NCI-H774 (cell line): ENCODE measurements at places on chromosomes 4 and X.

- DNase-seq = no peak
These were observed 39.3 kb upstream of the SLC25A43 start for GRCh38 chrX:119359618-119360382.

- DNase-seq = no peak
These were observed 285.3 kb downstream of the ANKRD50 start for GRCh38 chr4:124427095-124427767.

GRCh38 chr4:89136525-89136924, 25.2 kb downstream of the TIGD2 start:
- no peak for DNase-seq

DNA sequence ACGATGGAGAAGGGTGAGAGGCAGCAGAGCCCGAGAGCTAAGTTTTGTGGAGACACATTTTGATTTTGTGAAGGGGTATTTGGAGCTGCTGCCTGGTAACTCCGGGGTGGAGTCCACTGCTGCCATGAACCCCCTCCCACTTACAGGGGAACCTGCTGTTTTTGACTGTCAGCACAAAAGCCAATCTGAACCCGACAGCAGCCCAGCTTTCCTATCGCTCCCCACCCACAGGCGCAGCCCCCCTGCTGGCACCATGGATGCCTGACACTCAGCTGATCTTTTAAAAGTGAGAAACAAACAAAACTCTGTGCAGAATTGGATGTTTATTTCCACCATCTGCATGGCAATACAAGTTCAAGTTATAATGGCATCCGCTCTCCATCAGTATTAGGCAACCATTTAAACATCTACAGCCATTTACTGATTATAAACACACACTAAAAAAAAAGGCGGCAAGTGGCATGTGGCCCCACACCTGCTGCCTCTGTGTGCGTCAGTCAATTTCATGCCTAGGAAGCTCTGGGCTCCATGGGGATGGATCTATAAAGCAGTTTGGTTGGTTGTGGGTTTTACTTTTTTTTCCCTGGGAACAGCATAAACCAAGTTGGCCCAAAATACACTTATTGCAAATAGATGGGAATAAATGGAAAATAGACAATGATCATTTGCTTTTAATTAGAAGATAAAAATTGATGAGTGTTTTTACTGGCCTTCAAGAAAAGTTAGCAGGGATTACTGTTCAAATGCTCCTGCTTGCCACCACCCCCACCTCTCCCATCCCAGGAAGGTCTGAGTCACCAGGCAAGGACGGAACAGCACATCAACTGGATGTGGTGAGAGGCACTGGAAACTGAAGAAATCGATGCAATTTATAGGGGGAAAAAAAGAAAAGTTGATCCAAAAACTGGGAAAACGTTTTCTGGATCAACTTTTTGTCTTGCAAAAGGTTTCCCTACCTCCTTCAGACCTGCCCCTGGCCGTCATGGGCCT, 46.0 kb downstream of the SEPSECS start:
- DNase-seq = no peak

DNA sequence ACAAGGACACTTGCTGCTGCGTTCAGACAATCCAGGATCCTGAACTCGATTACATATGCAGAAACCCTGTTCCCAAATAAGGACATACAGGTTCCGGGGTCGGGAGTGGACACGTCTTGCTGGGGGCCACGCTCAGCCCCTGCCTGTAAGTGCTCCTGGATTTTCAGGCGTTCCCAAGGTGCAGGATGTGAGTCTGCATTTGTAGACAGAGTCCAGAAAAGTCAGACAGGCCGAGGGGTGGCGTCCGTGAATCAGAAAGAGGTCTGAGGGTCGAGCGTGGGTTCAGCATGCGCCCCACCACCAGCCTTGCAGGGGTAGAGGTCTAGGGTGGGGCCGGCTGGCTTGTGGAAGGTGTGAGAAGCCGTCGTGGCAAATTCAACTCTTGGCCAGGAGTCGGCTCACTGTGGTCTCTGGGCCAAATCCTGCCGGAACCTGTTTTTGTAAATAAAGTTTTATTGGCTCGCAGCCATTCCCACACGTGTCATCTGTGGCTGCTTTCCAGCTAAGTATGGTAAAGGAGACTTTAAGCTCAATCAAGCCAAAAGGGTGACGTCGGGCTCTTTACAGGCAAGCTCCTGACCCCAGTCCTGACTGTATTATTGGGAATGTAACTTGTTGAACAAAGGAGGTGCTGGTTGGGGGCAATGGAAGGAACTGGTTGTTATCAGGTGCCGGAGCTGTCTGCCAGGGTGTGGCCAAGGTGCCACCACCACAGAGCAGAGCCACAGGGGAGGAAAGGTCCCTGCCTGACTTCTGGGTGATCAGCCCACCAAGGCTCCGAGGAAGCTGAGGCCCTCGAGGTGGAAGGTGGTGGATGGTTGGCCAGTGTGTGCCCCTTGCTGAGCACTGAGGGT, 7.4 kb downstream of the DOK7 start:
- DNase-seq = no peak

- peak; percentile 9 for DNase-seq
These were observed 291.6 kb upstream of the HS3ST1 start for GRCh38 chr4:11720292-11720691.

- no peak for DNase-seq
These were observed 77.1 kb upstream of the IGFBP7 start for GRCh38 chr4:57187246-57187645.

GRCh38 chrX:17495052-17495451, 120.1 kb downstream of the NHS start:
- no peak for DNase-seq

- DNase-seq = no peak
These were observed 181.9 kb downstream of the AFAP1 start for GRCh38 chr4:7757501-7758471.

DNA sequence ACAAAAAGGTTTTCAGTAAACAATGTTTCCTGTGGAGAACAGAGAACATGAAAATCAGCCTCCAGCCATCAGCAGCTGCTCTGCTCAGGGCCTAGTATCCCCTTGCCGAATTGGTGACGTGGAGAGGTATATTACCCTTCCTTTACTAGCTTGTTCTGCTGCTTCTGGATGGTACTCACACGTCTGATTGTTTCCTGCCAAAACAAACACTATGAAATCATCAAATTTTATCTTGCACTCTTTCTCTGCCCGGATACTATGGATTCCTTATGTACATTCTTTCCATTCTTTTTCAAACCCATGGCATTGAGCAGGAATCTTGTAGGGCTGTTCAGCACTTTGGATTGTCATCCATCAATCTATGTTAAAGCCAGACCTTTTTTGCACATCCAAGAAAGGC, 18.8 kb upstream of the METAP1 start:
- no peak for DNase-seq

DNA sequence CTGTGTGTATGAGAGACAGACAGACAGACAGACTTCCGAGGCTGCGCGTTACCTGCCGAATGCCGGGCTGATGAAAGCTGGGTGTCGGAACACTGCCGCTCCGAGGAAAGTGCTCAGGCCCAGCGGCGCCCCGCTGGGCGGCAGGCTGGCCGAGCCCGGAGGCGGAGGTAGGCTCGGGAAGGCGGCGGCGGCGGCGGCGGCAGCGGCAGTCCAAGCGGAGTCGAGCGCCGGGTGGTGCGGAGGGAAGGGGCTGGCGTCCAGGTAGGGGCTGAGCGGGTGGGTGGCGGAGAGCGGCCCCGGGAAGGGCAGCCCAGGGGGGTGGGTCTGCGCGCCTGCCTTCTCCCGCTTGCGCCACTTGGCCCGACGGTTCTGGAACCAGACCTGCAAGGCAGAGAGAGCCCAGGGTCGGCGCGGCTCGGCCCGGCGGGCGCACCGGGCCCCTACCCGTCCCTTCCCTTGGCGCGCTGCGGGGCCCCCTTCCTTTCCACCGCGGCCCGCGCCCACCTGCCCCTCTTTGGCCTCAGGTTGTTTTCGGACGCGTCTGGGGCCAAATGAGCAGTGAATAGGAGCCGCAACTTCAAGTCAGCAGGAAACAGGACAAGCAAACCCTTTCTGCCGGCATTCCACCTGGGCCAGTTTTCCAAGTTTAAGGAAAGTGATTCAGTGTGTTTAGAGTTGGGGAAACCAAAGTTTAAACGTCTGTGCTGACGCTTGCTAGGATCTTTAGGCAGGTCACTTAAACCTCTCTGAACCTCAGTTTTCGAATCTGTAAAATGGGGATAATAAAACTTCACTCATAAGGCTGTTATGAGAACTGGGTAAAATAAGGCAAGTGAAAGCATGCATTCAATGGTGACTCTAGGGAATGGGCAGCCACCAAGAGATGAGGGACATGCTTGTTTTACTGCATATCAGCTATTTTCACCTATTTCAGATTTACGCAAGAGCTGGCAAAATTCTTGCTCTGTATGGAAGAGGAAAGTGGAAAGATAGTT, 8.4 kb downstream of the ARX start:
- DNase-seq = no peak

DNA sequence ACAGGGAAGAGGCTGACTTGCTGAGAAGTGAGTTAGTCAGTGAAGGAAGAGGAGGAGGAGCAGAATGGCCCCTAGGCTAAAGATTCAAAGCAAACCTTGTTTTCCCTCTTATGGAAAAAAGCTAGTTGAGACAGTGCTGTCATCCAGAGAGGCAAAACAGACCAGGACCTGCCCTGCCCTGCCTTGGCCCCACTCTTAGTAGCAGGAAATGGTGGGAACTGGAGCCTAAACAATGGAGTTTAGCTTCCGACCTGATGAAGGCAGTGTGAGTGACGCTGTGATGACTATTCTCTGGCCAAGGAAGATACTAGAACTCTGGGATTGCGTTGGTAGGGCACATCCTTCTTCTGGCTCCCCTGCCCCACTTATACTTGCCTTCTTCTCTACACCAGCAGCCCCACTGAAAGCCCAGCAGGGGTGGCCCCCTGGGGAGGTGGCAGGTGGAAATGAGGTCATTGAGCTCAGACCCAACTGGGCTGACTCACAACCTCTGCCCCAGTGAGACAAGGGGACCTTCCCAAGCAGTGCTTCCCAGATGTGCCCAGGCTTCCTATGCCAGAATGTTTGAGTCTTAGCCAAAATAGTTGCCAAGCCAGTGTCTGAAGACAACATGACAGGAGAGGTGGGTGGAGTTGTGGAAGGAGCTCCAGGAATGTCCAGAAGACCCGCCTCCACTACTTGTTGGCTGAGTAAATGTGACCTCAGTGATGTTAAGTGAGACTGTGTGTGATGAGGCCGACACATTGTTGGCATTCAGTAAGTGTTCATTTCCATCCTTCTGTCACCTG, 38.8 kb downstream of the MSN start:
- DNase-seq = no peak

DNA sequence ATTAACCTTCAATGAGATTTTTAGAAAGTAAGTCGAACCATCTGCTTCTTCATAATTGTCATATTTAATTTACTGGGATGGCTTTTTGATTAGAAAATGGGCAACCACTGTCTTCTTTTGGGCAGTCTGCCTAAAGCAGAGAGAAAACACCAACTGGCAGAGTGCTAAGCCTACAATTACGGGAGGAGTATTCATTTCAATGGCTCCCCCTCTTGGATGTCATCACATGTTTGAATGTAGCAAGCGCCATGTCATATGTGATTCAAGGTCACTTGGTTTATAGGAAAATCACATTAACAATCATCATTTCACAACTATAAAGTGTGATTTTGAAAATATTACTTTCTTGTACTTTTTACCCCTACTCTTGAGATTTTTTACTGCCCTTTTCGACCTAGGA, 261.9 kb downstream of the FRMPD4 start:
- no peak for DNase-seq

GRCh38 chr4:85681921-85682320, 207.0 kb downstream of the ARHGAP24 start:
- no peak for DNase-seq

DNA sequence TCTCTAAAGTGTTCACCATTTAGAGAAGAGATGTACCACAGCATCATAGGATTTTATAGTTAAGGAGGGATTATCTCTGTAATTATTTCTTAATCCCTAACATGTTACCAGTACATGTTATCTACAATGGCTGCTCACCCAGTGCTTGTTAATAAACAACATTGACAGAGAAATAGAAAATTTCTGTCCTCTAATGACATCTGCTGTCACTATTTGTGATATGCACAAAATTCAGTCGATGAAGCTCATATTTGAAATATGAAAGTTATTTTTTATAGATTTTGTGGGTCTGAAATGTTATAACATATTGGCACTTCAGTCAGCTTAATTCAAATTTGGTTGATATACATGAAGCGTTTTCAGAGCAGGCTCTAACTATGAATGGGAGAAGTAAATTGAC, 48.8 kb upstream of the GRXCR1 start:
- DNase-seq = no peak

DNA sequence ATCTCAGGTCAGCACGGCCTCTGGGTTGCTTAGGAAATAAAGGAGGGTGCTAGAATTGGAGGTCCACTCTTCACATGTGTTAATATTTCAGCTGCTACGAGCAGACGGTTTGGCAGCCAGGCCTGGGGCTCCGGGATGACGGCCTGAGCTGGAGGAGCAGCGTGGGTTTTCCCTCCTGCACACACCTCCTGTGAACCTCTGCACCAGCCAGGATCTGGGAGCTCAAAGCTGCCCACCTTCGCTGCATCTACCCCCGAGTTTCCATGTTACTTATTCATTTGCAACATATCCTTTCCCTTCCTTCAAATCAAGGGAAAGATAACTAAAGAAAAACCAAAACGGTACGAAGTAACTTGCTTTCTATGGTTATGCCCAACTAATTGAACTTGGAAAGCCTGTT, 13.6 kb downstream of the STOX2 start:
- no peak for DNase-seq

- DNase-seq = no peak
These were observed 34.1 kb downstream of the SPINK2 start for GRCh38 chr4:56787380-56787779.

GRCh38 chr4:65668201-65669089, 1.8 kb downstream of the EPHA5 start:
- no peak for DNase-seq
